CD4-positive, alpha-beta T cell (primary cell): ENCODE measurements at places on chromosomes 7 and 10.

DNA sequence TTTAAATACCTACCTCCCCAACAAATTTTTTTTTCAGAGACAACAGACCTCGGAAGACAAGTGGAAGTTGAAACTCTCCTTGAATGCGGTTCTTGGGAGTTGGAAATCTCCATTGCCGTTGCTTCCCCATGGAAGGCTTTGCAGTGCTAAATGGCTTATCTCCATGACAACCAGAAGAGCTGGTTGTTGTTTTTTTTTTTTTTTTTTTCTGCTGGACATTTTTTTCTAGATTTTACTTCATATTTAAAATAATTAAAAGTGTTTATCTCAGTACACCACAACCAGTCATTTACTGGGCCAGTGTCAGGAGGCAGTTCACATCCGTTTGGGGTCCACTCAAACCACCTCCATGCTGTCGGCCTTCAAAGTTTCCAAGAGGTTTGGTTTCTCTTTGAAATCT is 348.5 kb upstream of the PRKCQ start:
- peak; percentile 42 for DNase-seq

GRCh38 chr7:34107276-34107675 is 201.9 kb downstream of the BMPER start:
- no peak for DNase-seq

DNA sequence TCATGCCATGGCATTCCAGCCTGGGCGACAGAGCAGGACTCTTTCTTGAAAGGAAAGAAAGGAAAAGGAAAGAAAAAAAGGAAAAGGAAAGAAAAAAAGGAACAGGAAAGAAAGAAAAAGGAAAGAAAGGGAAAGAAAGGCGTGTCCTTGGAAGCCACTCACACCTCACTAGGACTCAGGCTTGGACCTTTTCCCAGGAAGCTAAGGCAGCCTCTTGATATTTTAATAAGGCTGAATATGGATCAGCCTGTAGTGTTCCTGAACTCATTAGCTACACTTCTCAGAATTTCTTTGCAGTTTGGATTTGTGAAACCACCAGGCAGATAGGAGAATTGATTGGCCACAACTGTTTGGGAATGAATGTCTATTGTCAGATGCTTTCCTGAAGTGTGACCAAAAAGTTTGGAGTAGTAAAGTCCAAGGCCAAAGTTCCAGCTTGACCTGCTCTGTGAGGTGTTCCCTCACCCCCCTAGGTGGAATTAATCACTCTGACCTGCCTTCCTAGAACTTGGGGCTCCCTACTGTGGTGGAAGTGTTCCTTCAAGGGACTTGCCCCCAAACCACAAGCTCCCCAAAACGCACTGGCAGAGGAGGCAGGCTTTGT is 7.1 kb upstream of the MALSU1 start:
- DNase-seq, result no peak

DNA sequence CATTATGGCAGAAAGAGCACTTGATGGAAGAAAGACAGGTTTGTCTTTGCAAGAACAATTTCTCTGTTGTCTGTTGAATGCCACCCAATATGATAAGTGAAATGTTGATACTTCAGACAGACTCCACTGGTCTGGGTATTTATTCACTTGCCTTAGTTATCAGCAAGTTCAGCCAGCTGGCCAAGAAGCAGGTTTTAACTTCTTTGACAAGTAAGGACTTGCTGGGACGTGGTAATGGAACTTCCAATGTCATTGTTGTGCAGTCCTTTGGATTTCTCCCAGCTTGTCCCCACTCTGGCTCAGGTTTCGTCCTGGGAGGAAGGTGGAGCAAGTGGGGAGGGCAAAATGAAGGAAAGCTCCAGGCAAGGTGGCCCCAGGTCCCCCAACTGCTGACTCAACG is 497.4 kb downstream of the RPS24 start:
- DNase-seq, result no peak

DNA sequence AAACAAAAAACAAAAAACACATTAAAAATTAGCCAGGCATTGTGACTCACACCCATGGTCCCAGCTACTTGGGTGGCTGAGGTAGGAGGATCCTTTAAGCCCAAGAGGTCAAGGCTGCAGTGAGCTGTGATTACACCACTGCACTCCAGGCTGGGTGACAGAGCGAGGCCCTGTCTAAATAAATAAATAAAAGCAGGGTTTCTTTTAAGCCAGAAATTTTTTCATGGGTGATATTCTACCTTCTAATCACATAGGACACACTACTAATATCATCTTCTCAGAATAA is 14.2 kb upstream of the SVIL start:
- DNase-seq, result no peak

DNA sequence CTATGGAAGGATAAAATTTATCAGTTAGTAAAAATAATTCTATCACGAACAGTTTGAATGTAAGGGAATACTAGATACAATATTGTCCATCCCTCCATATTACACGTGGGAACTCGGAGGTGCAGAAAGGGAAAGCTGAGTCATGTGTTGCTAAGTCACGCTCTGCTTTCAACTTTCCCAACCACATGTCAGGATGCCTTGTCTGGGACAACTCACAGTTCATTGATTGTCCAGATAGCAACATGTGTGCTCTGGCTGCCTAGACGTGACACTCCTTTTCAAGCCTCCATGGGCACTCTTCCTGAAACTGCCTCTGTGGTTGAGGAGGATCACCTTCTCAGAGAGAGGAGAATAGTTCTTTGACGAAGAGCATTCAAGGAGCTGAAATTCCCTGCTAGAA is 808.1 kb downstream of the GRID1 start:
- no peak for DNase-seq

- no peak for DNase-seq
Measured at GRCh38 chr10:5662708-5663579, 3.5 kb downstream of the ASB13 start.

- peak; percentile 63 for DNase-seq
Measured at GRCh38 chr7:16421333-16422102, at the start of gene CRPPA. CRPPA (minus strand) TSS chr7:16421538; CDS start chr7:16421322, 216 bp downstream.

- peak; percentile 84 for DNase-seq
Measured at GRCh38 chr10:133379152-133379800, at the start of gene PAOX. PAOX (plus strand) TSS chr10:133379262; CDS start chr10:133379317, 55 bp downstream.

DNA sequence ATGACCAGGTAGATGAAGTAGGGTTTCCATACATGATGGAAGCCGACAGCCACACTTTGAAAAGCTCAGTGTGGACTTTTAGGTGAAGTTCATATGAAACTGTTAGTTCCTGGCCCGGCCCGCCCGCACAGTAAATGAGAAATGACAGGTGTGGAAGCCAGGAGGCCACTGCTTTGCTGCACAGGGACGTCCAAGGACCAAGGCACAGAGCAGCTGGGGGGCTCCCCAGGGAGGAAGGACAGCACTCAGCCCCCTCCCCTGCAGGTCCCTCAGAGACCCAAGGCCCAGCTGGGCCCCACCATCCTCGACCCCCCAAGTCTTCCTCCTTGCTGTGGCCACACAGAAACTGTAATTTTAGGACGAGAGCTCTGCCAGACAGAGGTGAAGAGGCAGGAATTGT is 219.2 kb downstream of the PTPRN2 start:
- DNase-seq, result no peak

DNA sequence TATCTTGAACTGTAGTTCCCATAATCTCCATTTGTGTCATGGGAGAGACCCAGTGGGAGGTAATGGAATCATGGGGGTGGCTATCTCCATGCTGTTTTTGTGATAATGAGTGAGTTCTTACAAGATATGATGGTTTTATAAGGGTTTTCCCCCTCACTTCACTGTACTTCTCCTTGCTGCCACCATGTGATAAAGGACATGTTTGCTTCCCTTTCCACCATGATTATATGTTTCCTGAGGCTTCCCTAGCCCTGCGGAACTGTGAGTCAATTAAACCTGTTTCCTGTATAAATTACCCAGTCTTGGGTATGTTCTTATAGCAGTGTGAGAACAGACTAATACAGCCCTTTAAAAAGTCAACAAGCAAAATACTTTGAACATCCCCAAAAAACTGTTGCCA is 427.7 kb downstream of the HTR7 start:
- DNase-seq, result no peak

- DNase-seq, result no peak
Measured at GRCh38 chr10:124001391-124002148, 91.8 kb downstream of the CHST15 start.

DNA sequence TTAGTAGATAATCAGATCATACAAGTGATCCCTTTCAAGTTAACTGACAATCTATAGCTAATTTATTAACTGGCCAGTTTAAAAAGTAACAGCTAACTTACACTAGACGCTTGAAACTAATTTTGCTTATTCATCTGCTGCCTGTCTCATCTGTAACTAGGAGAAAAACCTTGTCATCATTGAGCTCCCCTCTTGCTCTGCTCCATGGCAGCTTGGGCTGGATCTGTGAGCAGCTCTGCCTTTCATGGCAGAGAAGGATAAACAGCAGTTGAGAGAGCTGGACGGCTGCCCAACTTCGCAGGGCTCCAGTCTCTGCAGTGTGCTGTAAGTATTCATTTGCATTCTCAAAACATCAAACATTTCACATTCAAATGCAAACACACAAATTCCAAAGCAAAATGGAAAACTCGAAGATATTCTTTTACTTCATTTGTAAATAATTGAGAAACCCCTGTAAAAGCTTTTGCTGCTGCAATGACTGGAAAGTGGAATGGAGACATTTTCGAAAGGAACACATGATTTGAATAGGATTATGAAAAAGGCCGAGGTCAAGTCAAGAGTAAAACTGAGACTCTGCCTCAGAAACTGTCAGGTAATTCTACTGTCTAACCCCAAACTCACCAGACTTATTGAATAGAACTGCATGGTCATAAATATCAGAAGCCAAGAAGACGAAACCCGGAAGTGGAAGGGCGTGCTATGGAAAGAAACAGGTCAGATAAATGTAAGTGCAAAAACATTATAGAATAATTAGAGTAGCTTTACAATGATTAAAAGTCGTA is 17.6 kb downstream of the SLC35B4 start:
- DNase-seq, result no peak

DNA sequence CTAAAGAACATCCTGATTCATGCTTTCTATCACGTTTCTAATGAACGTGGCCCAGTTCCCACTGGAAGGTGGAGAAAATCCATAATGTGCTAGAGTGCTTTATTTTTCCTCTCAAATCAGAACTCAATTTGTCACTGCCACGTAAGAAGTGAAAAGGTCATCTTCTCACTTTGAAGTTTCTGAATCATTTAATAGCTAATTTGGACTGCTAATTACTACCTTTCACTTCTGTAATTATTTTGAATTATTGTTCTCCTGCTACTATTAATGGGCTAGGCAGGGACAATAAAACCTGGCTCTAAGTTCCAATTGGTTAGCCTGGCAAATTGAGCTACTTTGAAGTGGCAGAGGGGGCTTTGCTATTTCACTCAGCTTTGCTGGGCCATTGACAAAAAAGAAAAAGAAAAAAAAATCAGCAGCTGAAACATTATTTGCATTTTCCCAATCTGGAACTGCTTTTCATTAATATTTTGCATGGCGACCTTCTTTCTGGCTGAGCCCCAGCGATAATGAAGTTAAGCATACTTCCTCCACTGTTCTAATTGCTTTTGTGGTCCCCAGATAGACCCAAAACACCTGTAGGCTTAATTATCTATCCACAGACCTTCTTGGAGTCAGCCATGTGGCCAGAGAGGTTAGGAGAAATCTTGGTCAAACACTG is 264.2 kb downstream of the SEC23IP start:
- DNase-seq, result no peak

- DNase-seq, result no peak
Measured at GRCh38 chr7:84701524-84702306, 485.1 kb downstream of the SEMA3D start.

DNA sequence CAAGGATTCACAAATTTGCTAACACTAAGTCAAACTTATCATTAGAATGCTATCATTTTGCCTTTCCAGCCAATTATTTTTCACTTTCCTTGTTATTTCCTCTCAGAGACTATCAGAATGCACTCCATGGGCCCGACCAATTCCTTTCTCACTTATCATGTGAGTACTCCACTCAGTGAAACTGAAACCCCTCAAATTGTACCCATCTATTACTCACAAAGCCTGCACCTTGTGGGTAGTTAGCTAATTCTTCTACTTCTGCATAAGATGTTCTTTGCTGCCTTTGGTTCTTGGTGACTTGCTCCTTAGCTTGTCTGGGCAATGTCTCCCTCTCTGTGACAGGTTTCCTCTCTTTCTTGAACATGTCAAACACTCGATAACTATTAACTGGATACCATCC is 35.2 kb upstream of the MBL2 start:
- DNase-seq, result no peak

DNA sequence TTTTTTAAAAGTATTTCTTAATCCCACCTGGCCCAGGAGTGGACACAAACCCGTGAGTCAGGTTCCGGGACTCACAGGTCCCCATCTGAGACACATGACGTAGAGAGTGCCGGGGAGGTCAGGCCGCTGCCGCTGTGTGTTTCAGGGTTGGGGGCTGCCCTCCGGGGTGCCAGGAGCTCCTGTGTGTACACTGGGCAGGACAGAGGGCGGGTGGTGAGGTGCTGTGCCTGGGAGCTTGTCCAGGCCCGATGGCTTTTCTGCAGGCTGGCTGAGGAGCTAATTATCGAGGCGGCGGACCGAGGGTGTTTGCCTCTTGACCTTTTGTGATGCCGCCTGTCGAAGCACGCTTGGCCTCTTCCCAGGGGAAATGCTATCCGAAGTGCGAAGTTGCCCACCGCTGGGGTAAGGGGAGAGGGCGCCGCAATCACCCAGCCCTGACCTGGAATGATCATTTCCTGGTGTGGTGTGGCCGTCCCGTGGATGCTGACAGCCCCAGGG is 42.1 kb downstream of the FOXL3 start:
- DNase-seq, result no peak

DNA sequence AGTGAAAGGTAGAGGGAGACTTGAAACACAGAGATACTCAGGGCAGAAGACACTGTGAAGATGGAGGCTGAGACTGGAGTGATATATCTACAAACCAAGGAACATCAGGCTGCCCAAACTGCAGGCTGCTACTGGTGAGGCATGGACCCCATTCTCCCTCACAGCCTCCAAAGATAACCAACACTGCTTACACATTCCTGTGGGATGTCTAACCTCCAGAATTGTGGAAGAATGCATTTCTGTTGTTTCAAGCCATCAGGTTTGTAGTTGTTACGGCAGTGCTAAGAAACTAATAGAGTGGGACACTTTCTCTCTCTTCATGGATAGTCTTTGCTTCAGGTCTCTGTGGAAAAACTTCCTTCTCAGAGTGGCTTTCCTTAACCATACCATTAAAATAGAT is 182.6 kb upstream of the TMEM106B start:
- DNase-seq, result no peak

- DNase-seq, result no peak
Measured at GRCh38 chr7:39811161-39811614, 138.9 kb upstream of the CDK13 start.

- DNase-seq, result no peak
Measured at GRCh38 chr10:10828623-10829022, 189.0 kb upstream of the CELF2 start.
